ENCODE measurements at places on chromosomes 5 and 9. TPM values are rescaled to one million over a fixed set of nuclear protein-coding genes. Genes with fewer than 3 reads are reported as not detected.
A peak's percentile ranks its signal among the peaks of the same experiment; 100 is the strongest.

The AGXT2 gene
- not detected for total RNA-seq

The SLC12A7 gene
- 81.3 TPM for total RNA-seq

The UCK1 gene
- 35.2 TPM for total RNA-seq

The COL15A1 gene
- total RNA-seq, result 0.19 TPM

The LCN12 gene
- total RNA-seq, result 9.8 TPM

The ARAP3 gene
- total RNA-seq, result 25.2 TPM

The PCDHGB5 gene
- total RNA-seq, result 4.2 TPM

DNA sequence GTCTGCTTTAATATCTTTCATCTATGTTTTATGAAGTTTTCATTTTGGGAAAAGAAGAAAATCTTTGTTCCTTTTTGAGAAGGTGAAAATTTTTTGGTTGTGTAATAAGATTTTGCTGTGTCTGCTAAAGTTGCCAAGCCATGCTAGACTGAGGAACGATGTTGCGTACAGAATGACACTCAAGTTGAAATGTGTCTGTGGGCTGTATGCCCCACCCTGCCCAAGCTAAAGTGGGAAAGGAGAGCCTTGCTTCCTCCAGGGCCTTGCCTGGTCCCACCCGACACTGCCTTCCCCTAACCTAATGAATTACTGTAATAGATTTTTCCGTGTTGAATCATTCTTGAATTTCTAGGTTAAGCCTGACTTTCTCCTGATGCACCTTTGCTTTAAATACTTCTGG is 2.5 kb downstream of the PCAT7 start:
- H3K4me3 ChIP-seq, result no peak overlapping the region
- peaks cover 7% of the 10 kb centered on the region for H3K4me1 ChIP-seq
- H3K27ac ChIP-seq, result no peak overlapping the region
- H3K36me3 ChIP-seq, result no peaks in the 10 kb centered on the region

- H3K4me1 ChIP-seq, result no peaks in the 10 kb centered on the region
- no peak overlapping the region for H3K4me3 ChIP-seq
- no peak for DNase-seq
- H3K27me3 ChIP-seq, result no peaks in the 10 kb centered on the region
- H3K27ac ChIP-seq, result no peak overlapping the region
- H3K36me3 ChIP-seq, result no peaks in the 10 kb centered on the region
These were observed 233.7 kb downstream of the SMARCA2 start for GRCh38 chr9:2248768-2249265.

DNA sequence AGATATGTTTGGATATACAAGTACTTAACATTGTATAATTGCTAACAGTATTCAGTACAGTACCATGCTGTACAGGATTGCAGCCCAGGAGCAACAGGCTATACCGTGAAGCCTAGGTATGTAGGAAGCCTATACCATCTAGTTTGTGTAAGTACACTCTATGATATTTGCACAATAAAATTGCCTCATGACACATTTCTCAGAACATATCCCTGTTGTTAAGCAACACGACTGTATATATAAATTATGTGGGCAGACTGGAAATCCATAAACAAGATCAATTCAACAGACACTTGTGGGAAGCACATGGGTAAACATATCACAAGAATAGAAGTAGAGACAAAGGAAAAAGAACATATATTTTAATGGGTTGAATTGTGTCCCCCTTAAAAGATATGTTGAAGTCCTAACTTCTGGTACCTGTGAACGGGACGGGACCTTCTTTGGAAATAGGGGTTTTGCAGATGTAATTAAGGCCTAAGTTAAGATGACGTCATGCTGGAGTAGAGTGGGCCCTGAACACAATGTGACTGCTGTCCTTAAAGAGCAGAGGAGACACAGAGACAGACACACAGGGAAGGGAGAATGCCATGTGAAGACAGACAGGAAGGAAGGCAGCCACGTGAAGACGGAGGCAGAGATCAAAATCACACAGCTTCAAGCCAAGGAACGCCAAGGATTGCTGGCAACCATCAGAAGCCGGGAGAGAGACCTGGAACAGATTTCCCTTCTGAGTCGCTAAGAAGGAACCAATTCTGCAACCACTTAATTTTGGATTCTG is 76.3 kb downstream of the SCAI start:
- no peaks in the 10 kb centered on the region for H3K36me3 ChIP-seq
- no peak for DNase-seq
- H3K4me3 ChIP-seq, result no peak overlapping the region
- no peaks in the 10 kb centered on the region for H3K27me3 ChIP-seq

DNA sequence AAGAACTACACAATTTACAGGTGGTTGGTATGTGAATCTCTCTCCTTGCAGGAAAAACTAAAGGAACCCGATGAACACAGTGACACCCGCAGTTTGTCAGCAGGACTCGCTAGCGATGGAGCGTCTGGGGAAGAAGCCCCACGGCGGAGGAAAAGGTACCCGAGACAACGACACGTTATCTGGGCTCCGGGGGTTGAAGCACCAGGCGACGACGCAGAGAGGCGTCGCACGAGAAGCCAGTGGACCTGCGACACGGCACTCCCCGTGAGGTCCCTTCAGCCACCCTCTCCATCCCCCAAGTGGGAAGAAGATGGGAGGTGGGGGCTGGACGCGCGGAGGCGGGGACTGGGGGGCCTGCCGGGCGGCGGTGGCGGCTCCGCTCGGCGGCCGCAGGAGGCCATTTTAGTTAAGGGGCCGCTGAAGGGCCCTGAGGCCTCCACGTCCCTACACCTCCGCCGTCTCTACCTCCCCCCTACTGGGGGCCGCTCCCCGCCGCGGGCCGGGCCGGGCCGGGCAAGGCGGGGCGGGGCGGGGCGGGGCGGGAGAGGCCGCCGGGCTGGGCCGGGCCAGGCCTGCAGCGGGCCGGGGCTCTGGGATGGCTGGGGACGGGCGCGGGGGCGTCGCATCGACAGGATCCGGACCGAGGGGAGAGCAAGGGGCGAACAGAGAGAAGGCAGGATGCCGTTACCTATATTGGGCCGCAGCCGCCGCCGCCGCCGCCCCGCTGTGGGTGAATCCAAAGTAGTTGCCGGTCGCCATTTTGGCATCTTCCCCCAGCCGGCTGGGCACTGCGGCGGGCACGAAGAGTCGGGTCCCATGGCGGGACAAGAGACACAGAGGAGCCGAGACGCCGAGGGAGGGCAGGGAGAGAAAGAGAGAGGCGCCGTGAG is 754 bp downstream of the ZFR start:
- peak overlapping the region; percentile 98 for H3K4me3 ChIP-seq
- H3K4me1 ChIP-seq, result peaks cover 17% of the 10 kb centered on the region
- peak overlapping the region; percentile 96 for H3K27ac ChIP-seq
- no peaks in the 10 kb centered on the region for H3K27me3 ChIP-seq
- DNase-seq, result peak; percentile 60

GRCh38 chr5:151953833-151954232 is 29.2 kb upstream of the GLRA1 start:
- H3K27me3 ChIP-seq, result no peaks in the 10 kb centered on the region
- no peak overlapping the region for H3K4me3 ChIP-seq
- no peak overlapping the region for H3K27ac ChIP-seq
- H3K36me3 ChIP-seq, result no peaks in the 10 kb centered on the region
- no peak for DNase-seq

GRCh38 chr5:448766-449090 is 5.8 kb downstream of the EXOC3 start:
- peaks cover 61% of the 10 kb centered on the region for H3K36me3 ChIP-seq
- H3K27ac ChIP-seq, result no peak overlapping the region
- H3K4me1 ChIP-seq, result peaks cover 29% of the 10 kb centered on the region
- H3K27me3 ChIP-seq, result no peaks in the 10 kb centered on the region
- no peak overlapping the region for H3K4me3 ChIP-seq
- no peak for DNase-seq

- H3K4me1 ChIP-seq, result no peaks in the 10 kb centered on the region
- H3K27me3 ChIP-seq, result no peaks in the 10 kb centered on the region
- no peak overlapping the region for H3K27ac ChIP-seq
- no peaks in the 10 kb centered on the region for H3K36me3 ChIP-seq
- DNase-seq, result no peak
These were observed 381.6 kb downstream of the TMEM38B start for GRCh38 chr9:106075960-106076327.

DNA sequence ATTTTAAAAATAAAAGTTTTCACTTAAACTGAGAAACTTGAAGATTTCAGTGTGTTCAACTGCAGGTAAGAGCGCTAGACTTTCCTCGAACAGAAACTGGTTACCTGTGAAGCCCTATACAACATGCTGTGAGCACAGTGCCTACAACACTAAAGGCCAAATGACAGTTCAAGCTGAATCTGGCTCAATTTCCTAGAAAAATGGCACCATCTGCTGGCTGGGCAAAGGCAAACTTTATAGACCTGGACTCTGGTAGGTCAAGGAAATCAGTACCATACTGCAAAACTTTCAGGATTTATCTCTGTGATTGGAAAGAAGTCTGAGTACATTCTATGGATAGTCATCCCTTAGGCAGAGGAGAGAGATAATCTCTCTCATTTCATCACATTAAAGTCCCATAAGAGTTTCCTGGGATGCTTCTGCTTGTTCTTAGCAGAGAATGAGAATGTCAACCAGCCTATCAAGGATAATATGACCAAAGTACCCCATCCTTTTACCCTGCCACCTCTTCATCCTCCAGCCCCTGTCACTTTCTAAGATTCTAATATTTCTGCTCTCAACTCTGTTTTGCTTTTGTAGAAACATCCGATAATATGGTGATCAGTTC is 31.8 kb upstream of the FOXB2 start:
- no peaks in the 10 kb centered on the region for H3K27me3 ChIP-seq
- H3K27ac ChIP-seq, result no peak overlapping the region
- peak; percentile 4 for DNase-seq
- no peaks in the 10 kb centered on the region for H3K36me3 ChIP-seq
- H3K4me1 ChIP-seq, result no peaks in the 10 kb centered on the region

GRCh38 chr5:40378396-40379177 is 301.1 kb upstream of the PTGER4 start:
- DNase-seq, result no peak
- H3K27ac ChIP-seq, result peak overlapping the region; percentile 73
- no peaks in the 10 kb centered on the region for H3K36me3 ChIP-seq
